Hepatocyte (in vitro differentiated cells): ENCODE measurements at places on chromosomes 13 and 19.

DNA sequence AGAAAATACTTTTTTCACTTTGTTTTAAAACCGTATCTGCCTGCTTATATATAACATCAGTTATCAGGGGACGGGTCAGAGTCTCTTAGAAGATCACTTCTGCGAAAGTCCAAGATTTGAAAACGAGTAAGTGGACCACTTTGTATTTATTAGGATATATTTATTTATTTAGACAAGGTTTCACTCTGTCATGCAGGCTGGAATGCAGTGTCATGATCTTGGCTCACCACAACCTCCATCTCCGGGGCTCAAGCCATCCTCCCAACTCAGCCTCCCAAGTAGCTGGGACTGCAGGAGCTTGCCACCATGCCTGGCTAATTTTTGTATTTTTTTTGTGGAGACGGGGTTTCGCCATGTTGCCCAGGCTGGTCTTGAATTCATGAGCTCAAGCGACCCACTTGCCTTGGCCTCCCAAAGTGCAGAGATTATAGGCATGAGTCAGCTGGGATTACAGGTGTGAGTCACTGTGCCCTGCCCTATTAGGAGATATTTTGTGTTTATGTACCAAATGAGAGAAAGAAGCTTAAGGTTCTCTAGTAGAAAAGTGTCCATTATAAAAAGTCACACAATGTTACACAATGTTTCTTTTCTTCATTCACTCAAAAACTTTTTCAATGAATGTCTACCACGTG is 39.5 kb downstream of the RASL11A start:
- no peak for DNase-seq

DNA sequence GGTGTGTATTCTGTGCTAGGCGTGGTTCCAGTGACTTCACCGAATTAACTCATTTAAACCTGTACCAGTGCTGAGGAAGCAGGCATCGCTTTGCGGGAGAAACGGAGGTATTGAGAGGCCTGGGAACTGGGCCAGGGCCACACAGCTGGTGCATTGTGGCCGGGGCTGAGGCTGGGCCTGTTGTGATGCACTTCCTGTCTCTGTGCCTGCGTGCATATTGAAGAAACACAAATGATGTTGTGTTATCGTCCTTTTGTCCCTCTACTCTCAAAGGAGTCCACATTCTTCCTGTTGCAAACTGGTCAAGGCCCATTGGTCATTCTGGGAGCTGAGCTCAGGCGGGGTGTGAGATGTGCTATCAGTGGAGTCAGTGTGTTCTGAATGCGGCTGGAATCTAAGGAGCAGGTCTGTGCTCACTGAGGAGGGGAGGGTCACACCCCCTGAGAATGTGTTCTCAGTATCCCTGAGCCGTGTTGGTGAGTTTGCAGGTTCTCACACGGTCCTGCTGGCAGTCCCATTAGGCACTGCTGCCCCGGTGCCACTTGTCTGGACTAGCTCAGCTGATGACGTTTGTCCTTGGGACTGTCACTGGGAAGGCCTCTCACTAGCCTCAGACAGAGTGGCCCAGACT is 62.1 kb downstream of the ARHGEF7 start:
- DNase-seq: no peak

DNA sequence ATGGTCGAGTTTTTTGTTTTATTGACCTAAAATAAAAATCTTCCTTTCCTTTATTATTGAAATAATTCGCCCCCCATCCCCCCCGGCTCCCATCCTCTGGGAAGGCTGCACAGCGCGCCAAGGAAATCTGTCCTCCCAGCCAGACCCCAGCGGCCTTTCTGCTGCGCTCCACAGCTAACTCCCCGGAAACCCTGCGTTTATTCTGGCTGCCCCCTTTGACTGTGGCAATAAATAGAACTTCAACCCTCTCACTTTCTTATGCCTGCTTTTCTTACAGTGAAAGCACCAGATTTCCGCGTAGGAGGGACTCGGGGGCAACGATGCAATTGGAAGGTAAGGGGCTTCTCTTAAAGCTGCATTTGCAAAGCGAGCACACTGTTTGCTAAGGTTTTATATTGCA is 9.7 kb upstream of the C19orf12 start:
- DNase-seq: no peak

DNA sequence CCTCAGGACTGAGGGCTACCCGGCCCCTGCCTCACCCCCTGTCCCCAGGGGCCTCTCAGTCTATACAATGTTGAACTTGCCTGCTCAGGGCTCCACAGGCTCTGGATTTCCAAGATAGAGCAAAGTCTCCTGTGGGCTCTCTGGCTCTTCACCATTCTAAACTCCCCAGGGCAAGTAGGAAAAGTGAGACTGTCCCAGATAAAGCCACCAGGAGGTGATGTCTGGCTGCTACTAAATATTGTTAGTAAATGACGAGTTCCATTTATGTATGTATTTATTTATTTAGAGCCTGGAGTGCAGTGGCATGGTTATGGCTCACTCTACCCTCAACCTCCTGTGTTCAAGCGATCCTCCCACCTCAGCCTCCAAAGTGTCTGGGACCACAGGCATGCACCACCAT is 73.6 kb upstream of the SIAH3 start:
- DNase-seq: no peak

GRCh38 chr19:3663838-3664237 is 36.4 kb downstream of the PIP5K1C start:
- DNase-seq: no peak

DNA sequence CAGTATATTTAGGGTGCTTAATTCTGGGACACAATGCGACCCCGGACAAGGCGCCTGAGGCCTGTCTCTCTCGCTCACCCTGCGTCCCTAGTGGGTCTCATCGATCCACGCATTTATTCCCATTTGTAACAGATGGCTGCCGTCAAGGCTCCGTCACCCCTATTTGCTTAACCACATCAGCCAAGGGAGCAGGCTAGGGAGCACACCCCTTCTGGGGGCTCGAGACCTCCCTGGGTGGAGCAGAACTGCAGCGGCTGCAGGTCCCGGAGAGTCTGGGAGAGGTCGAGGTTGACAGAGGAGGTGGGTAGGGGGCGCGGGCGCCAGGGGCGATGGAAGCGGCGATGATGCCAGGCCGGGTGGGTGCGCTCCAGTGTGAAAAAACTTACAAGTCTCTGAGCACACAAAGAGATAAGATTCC is 507 bp downstream of the ALG5 start:
- DNase-seq: peak; percentile 35

GRCh38 chr19:18503337-18503970 is 18.4 kb downstream of the ELL start:
- DNase-seq: no peak

DNA sequence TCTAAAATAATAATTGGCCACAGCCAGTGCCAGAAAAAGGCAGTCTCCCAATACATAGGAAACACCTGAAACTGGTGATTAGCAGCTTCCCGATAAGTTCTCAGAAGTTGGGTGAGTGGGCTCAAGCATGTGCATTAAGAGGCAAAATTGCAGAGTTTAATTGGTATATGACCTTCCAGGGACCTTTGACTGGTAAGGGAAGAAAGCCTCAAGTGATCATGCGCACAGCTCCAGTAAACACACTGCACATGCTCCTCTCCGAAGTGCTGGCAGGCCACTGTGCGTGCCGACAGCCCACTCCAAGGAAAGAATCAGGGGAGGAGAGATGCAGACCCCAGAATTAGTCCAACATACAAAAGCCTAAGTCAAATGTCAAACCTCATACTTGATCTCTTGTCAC is 18.9 kb upstream of the CEACAM8 start:
- DNase-seq: no peak

GRCh38 chr19:40617961-40618360 is 16.8 kb downstream of the LTBP4 start:
- no peak for DNase-seq

DNA sequence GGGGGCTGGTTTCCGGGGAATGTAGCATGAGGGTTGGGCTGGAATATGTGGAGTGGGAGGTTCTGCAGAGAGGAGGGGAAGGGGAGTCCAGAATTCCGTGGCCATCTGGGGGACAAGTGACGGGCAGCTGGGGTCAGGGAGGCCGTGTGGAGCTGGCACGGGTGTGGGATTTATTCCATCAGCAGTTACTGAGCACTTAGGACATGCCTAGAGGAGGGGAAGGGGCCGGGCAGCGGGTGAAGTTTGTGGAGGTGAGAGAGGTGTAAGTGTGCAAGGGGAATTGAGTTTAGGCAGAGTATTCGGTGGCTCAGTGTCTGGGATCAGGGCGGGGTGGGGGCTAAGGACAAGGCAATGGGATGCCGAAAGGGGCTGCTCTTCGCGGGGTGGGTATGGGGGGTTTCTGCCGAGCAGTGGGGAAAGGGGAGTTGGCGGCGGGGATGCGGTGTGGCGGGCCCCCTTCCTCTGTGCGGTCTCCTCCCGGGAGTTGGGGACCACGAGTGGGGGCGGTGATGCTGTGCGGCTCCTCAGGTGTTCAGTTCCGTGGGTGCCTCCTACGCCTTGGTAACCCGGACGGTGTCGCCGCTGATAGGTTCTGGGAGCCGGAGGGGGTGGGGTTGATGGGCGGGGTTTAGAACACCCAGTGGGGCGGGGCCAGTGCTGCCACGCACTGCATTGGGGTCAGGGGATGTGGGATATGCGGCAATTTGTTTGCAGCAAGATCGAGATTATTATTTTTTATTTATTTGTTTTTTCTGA is 5.4 kb downstream of the CCDC61 start:
- peak; percentile 73 for DNase-seq

- peak; percentile 90 for DNase-seq
Measured at GRCh38 chr19:40614622-40615411, 13.6 kb downstream of the LTBP4 start.

GRCh38 chr19:29881386-29881785 is 60.7 kb upstream of the URI1 start:
- DNase-seq: no peak

- no peak for DNase-seq
Measured at GRCh38 chr13:53513226-53513625, 484.6 kb downstream of the OLFM4 start.

- peak; percentile 91 for DNase-seq
Measured at GRCh38 chr13:67224148-67224846, 5.8 kb downstream of the PCDH9 start.

DNA sequence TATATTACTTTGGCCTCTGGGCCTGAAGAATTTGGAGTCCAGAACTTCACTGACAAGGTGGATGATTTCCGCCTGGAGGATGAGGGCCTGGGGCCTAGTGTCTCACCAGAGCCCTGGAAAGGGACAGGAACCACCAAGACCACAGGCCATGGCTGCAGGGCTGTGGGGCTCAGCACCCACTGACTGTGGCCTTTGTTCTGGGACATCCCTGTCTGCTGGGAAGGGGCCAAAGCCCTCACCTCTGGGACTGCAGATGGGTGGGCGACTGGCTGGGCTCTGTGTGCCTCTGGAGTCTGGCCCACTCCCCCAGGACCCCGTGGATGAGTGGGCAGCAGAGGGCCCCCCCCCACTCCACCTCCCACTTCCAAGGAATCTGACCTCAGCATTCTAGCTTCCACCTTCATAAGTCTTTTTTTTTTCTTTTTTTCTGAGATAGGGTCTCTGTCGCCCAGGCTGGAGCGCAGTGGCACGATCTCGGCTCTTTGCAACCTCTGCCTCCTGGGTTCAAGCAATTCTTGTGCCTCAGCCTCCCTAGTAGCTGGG is 20.3 kb downstream of the CHST8 start:
- DNase-seq: no peak

- DNase-seq: no peak
Measured at GRCh38 chr19:30884146-30884812, 465.0 kb downstream of the TSHZ3 start.

DNA sequence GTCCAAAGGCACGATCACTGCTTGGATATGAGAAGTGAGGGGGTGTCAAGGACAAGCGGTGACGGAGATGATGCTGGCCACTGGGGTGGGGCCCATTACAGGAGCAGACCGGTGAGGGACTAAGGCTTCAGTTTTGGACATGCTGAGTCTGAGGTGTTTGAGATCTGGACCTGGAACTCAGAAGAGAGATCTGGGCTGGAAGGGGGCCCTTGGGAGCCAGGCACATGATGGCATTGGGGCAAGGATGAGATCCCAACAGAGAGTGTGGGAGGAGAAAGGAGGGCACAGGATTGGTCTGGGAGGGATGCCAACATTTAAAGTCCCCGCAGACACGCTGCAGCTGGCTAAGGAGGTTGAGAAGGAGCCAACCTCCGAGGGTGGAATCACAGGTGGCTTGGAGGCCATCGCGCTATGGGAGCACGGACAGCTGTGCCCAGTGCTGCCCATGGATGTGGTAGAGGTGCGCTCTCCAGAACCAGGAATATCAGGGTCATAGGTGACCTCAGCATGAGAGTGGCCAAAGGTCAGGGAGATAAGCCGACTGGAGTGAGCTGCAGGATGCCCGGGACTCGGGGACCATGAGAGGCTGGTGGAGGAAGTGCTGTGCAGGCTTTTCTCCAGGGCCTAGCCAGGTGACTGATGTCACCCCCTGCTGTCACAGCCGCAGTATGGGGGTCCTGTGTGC is 21.8 kb downstream of the DHRS12 start:
- DNase-seq: peak; percentile 31

- no peak for DNase-seq
Measured at GRCh38 chr13:99806671-99807070, 164.9 kb downstream of the ZIC5 start.

GRCh38 chr13:34862311-34862710 is 79.8 kb upstream of the NBEA start:
- DNase-seq: no peak

DNA sequence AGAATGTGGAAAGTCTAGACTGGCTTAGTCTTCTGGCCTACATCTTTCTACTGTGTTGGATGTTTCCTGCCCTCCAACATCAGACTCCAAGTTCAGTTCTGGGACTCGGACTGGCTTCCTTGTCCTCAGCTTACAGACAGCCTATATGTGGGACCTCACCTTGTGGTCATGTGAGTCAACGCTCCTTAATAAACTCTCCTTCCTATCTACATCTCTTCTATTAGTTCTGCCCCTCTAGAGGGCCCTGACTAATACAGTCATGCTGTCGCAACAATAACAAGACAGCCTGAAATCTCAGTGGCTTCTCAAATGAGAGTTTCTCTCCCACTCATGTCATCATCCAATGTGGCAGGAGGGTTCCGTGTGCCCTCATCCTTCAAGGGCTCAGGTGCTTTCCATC is 347.8 kb downstream of the MZT1 start:
- no peak for DNase-seq

- no peak for DNase-seq
Measured at GRCh38 chr19:16036397-16036925, 39.8 kb upstream of the TPM4 start.

DNA sequence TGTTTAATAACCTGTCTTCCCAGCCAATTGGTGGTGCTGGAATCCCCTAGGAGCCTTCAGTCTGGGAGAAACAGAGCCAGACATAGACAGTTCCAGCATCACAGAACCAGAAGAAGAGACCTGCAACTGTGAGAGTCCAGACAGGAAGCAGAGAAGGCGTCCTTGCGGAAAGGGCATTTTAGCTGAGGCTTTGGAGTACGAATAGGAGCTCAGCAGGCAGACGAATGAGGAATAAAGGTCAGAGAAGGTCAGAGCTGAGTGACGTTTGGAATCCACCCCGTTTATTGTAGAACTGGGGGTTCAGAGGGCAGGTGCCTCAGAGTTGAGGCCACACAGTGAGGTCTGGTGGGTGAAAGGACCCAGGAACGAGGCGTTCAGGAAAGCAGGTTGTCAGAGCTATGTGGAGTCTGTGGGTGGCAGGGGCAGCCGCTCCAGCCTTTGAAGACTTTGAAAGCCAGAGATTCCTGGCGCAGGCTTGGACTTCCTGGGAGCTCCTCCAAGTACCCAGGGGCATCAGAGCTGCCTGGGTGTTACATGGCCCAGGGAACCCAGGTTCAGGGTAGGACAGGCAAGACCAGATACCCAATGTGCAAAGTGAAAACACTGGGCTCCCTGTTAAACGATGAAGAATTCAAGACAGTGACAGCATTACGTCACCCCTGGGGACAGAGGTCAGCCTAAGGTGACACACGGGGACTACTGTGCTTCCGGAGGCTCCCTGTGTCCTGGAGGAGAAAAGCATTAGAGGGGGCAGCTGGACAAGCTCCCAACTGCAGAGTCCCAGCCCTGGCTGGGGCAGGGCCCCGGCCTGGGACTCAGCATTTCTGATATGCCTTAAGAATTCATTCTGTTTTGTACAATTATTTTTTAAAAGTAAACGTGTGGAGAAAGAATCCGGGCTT is 5.5 kb downstream of the ARRDC2 start:
- DNase-seq: peak; percentile 54
